WERI-Rb-1 (cell line): ENCODE measurements at places on chromosomes 11 and 22.

GRCh38 chr11:24421766-24422165 is 75.1 kb upstream of the LUZP2 start:
- no peak for DNase-seq

DNA sequence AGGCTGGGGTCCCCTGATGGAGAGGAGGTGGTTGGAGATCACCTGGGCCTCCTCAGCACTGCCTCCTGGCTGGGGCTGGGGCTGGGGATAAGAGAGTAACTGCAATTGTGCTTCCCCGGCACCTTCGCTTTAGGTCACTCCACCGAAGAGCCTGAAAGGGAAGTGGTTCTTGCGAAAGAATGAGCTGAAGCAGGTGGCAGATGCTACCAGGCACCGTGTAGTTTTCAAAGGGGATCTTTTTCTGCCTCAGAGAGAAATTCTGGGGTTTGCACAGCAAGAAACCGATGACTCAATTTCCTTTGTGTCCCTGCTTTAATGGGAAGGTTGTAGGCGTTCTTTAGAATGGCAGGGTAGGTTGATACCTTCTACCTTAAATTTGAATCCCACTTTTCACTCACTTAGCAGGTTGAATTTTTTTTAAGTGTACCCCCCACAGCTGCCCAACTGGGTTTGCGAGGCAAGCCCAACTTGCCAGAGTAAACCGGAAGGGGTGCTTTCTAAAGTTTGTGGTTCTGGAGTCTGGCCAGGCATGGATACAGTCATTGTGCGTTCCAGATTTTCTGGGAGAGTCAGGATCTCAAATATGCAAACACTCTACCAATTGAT is 5.3 kb downstream of the CD44 start:
- DNase-seq: no peak

- DNase-seq: no peak
These were observed 23.7 kb downstream of the PDHX start for GRCh38 chr11:34940026-34940677.

DNA sequence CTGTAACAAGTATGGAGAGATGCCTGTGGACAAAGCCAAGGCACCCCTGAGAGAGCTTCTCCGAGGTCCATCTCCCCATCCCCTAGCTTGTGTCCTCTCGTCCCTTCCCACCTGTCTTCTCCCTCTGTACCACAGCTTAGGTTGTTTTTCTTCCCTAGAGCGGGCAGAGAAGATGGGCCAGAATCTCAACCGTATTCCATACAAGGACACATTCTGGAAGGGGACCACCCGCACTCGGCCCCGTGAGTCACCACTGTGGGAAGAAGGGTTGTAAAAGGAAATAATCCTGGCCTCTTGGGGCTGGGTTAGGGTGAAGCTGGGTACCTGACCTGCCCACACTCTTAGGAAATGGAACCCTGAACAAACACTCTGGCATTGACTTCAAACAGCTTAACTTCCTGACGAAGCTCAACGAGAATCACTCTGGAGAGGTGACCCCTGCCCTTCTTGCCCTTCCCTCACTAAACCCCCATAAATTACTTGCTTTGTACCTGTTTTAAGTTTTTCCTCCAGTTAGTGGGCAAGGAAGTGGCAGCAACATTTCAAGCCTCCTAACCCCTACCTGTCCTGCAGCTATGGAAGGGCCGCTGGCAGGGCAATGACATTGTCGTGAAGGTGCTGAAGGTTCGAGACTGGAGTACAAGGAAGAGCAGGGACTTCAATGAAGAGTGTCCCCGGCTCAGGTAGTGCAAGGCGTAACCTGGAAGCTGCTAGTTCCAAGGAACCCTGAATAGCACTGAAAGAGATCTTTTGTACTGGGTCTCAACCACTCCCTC is 3.1 kb downstream of the TAF10 start:
- DNase-seq: no peak

- no peak for DNase-seq
These were observed 185.7 kb downstream of the BLID start for GRCh38 chr11:121930004-121930965.

- DNase-seq: no peak
These were observed 53.3 kb upstream of the GLYAT start for GRCh38 chr11:58784995-58785394.

DNA sequence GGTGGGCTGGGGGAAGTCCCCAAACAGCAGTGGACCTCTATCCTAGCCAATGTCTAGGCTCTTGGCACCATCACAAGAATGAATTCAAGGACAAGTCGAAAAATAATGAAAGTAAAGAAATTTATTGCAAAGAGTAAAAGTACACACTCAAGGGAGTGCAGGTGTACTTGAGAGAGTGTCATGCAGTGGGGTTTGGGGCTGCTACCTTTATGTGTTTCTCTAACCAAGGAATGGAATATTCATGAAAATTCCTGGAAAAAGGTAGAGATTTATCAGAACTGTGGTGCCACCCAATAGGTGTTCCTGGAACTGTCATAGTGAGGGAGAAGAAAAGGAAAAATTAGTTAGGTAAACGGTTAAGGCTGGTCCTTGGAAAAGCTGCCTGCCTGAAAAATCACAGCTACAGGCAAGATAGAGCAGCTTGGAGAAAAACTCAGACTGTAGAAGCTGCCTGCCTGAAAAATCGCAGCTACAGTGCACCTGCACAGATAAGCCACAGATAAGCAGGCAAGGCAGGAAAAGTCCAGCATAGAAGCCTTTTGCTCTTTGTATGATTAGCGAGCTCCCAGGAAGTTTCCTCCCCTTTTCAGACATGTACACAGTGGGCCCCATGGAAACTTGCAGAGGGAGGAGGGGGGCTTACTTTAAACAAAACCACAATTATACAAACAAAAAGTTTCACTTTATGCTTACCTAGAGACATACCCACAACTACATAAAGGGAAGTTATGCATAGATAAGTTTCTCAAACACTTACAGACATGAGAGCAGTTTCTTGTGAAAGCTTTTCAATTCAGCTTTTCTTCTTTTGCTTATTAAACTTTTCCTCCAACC is 71.4 kb upstream of the B3GNT6 start:
- DNase-seq: no peak

DNA sequence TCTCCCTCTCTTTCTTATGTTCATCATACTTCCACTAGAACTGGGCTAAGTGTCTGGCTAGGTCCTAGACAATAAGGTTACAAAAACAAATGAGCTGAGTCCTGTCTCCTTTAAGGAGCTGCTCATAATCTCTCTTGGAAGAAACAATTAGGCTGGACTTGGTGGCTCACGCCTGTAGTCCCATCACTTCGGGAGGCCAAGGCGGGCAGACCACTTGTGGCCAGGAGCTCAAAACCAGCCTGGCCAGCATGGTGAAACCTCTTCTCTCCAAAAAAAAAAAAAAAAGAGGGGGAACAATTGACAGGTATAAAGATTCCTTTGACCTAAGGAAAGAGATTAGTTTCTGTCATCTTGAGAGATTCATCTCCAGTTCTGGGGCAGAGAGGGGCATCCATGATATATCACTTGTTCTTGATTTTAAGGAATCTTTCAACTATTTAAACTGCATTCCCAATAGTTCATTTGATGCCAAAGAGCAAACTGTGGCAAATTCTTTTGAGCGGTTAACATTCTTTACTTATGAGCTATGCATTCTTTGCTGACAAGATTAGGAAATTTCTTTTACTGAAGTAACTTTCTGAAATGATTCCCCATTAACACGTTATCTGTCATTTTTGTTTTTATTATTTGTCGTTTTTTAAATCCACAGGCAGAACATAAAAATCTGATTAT is 125.5 kb downstream of the C11orf87 start:
- no peak for DNase-seq

GRCh38 chr22:22981670-22982571 is 88.4 kb upstream of the GNAZ start:
- DNase-seq: no peak

GRCh38 chr11:117442869-117443239 is 115.2 kb downstream of the CEP164 start:
- DNase-seq: no peak

- peak; percentile 45 for DNase-seq
These were observed 457 bp downstream of the RNF141 start for GRCh38 chr11:10540546-10540914.

- DNase-seq: no peak
These were observed 13.9 kb downstream of the DUSP8 start for GRCh38 chr11:1557904-1558774.

DNA sequence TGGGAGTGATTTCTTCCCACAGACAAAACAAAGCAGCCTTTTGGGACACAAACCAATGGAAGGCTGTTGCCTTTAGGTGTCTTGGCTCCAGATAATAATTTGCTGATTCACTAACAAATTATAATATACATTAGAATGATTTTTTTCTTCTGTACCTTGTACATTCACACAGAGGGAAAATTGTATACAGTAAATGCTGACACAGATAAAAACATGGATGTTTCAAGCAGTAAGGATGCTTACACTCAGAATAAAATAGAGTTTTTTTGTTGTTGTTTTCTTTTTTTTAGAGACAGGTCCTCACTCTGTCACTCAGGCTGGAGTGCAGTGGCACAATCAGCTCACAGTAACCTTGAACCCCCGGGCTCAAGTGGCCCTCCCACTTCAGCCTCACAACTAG is 109.2 kb upstream of the TRPC6 start:
- DNase-seq: no peak

GRCh38 chr11:10375280-10375971 is 70.6 kb downstream of the ADM start:
- DNase-seq: no peak

DNA sequence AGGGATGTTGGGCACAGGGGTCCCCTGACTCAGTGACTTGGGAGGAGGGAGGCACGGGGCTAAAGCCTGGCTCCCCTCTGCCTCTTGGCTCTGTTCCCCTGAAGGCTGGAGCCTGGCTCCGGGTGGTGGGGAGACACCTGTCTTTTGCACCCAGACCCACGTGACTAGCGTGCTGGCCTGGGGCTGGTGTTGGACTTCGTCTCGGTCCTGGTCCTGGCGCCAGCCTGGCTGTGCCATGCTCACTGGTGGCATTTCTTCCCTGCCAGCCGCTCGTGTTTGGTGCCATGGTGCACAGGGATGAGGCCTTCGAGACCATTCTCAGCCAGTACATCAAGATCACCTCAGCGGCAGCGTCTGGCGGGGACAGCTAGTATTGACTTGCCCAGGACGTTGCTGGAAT is 56.7 kb downstream of the GRAMD4 start:
- DNase-seq: no peak

GRCh38 chr22:50581031-50581949 is 1.4 kb downstream of the CHKB start:
- no peak for DNase-seq

GRCh38 chr22:44353041-44353440 is 40.3 kb upstream of the SHISAL1 start:
- no peak for DNase-seq
